Urinary bladder (tissue), 4 donors: ENCODE measurements at places on chromosomes 5 and 9. TPM values are rescaled to one million over a fixed set of nuclear protein-coding genes. Genes with fewer than 3 reads are reported as not detected.

- no peak for DNase-seq
Observed at GRCh38 chr9:119955276-119955675, 586.0 kb upstream of the BRINP1 start.

PCAT7 gene
- 0.06 TPM for polyA plus RNA-seq

SPINK1 gene
- 393 TPM for polyA plus RNA-seq

DNA sequence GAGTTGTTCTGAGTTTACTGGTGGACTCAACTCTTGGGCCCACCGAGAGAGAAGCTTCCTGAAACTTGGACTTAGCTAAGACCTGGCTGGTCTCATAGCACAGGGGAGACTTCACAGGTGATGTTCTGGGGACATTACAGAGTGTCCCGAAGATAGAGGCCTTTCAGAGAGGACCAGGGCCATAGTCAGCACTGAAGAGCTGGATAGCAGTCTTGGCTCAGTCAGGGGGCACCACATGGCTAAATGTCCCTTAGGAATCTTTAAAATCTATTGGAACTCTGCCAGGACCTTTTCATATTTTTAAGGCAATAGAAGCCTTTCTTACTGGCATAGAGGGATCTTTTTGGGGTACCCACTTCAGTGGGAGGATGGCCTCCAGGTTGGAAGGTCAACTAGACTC, 59.8 kb upstream of the CPLX2 start:
- no peak for DNase-seq

- no peak for DNase-seq
Observed at GRCh38 chr5:140399979-140400729, 1.5 kb upstream of the ANKHD1 start.
